ENCODE measurements at places on chromosomes 4 and X. TPM values are rescaled to one million over a fixed set of nuclear protein-coding genes. Genes with fewer than 3 reads are reported as not detected.

NR3C2 gene
- 26.8 TPM for total RNA-seq

AKAP14 gene
- not detected for total RNA-seq

CTSO gene
- total RNA-seq, result 28.5 TPM

NEXMIF gene
- total RNA-seq, result 5.8 TPM

TMSB15C gene
- 4.3 TPM for total RNA-seq

SLC25A14 gene
- total RNA-seq, result 11.1 TPM

CDKL2 gene
- total RNA-seq, result 2.5 TPM

DIPK2B gene
- 8.4 TPM for total RNA-seq

ZXDA gene
- total RNA-seq, result 6.1 TPM

FABP2 gene
- total RNA-seq, result not detected

TSPAN7 gene
- 15.6 TPM for total RNA-seq

CFAP299 gene
- total RNA-seq, result not detected

TMEM150C gene
- total RNA-seq, result 13.6 TPM

OPRPN gene
- total RNA-seq, result not detected

CHRDL1 gene
- 113 TPM for total RNA-seq

DNAJB14 gene
- 36.6 TPM for total RNA-seq

CFAP47 gene
- 0.71 TPM for total RNA-seq

NXF2 gene
- total RNA-seq, result not detected

SMIM31 gene
- not detected for total RNA-seq

TLR1 gene
- 10.9 TPM for total RNA-seq

PARM1 gene
- total RNA-seq, result 59.9 TPM

- DNase-seq, result no peak
Observed at GRCh38 chr4:9942921-9943600, 78.2 kb downstream of the SLC2A9 start.

GRCh38 chrX:56805399-56805798 is 76.4 kb downstream of the NBDY start:
- no peak for DNase-seq

- no peak for DNase-seq
Observed at GRCh38 chr4:154616731-154617130, 4.3 kb upstream of the FGG start.

- DNase-seq, result no peak
Observed at GRCh38 chr4:56662782-56663468, 18.2 kb downstream of the HOPX start.

DNA sequence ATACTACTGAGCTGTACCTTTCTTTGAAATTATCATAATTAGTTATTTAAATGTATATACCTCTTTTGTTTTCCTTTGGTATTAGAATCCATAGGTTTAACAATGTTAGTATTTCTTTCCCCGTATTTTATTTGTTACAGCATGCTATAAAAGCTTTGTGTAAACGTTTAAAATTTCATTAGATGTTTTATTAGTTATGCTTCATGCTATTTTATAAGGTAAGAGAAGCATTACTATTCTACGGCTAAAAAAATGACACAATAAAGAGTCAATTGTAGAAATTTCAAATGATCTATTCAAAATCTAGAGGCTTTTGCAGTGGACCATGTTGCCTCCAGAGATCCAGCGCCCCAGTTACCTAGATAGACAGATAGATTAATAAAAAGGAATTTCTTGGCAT is 1203.3 kb upstream of the IGFBP7 start:
- DNase-seq, result no peak

DNA sequence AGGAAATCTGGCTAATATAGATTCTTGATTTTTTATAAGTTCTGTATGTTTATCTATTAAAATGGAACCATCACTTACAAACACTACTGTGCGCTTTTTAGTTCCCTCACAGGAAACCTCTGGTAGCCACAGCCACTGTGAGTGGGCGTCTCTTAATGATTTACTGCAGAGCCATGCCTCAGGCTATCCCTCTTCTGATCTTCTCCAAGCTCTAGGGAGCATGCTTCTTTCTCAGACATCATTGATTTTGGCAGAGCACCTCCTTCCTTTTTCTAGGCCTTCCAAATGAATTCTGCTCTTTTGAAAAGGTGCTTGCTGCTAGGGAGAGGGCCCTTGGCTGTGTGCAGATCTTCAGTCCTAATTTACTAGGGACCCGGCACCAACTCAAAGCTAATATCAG is 61.1 kb upstream of the STS start:
- no peak for DNase-seq

GRCh38 chr4:182886205-182886604 is 31.0 kb downstream of the DCTD start:
- DNase-seq, result no peak

GRCh38 chrX:20285511-20285910 is 18.8 kb upstream of the RPS6KA3 start:
- DNase-seq, result no peak

GRCh38 chr4:4913628-4914027 is 54.2 kb downstream of the MSX1 start:
- DNase-seq, result no peak

GRCh38 chr4:23041501-23041900 is 348.8 kb downstream of the GBA3 start:
- DNase-seq, result no peak

DNA sequence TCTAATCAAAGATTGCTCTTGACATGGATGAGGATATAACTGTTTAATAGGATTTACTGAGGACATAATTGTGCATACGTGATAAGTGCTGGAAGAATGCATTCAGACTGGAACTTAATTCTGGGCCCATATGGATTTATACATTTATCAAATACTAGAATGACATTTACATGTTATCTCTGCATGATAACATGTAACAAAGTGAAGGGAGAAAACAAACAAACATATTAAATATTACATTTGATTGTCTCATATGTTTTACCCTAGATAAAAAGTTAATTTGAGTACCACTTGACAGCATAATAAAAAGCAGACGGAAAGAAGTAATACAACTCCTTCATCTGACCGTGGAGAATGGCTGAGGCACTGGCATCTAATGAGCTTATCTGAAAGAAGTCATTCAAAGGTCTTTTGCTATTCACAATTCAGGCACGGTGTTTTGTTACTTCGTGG is 297.8 kb downstream of the PPP3CA start:
- no peak for DNase-seq

GRCh38 chr4:22483551-22483981 is 32.3 kb downstream of the ADGRA3 start:
- DNase-seq, result no peak

DNA sequence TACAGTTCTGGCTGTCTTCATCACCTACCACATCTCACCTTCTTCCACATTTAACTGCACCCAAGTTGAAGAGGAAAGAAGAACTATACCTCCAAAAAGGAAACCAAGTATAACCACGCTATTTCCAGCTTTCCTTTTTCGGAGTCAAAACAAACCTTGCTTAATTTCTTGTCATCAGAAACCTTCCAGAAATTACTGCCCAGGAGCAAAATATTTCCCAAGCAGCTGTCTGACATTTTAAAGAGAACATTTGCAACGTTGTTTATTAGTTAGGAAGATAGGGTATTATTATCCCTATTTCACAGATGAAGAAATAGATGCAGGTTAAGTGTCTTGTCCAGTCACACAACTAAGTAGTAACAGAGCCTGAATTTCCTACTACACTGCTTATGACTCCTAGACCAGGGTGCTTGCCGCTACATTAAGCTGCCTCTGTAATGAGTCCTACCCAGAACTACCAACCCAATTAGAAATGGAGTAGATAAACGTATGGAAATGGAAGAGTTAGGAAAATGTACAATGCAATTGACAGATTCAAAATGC is 2.2 kb upstream of the ACSL4 start:
- no peak for DNase-seq

- no peak for DNase-seq
Observed at GRCh38 chr4:143251779-143252178, 67.1 kb downstream of the USP38 start.

GRCh38 chrX:124239911-124240310 is 92.5 kb upstream of the TEX13D start:
- no peak for DNase-seq

DNA sequence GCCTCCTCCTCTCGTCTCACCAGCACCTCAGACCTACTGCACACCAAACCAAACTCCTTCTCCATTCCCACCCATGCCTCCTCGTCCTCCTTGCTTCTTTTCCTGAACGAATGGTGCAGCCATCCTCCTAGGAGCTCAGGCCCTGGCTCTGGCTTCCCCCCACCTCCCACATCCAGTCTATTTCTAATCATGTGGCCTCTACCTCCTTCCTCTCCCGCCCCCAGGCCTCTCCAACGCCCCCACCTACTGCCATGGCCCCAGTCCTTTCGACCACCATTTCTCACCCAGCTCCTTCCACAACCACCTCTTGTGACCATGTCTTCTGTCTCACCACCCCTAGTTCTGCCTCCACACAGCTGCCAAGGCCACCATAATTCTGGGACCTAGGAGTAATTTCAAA is 127.1 kb downstream of the PJA1 start:
- DNase-seq, result no peak

- DNase-seq, result no peak
Observed at GRCh38 chr4:188781655-188782054, 642.4 kb downstream of the TRIML1 start.

DNA sequence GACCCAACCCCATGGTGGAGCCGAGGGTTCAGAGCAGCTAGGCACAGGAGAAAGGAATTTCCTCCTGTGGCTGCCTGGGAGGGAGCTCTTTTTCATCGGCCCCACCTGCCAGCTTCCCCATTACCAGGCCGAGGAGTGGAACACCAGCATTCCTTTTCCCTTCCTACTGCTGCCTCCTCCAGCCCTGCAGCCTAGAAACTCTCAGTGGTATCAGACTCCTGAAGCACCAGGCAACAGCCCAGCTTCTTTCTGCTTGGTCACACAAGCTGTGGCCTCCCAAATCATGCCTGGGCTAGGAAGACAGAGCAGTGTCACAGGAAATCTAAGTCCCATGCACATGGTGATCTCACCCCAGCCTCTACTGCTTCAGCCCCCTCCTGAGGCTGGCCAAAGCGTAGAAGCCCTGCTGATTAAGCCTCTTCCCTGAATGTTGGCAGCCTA is 30.1 kb downstream of the RTL5 start:
- no peak for DNase-seq

- DNase-seq, result no peak
Observed at GRCh38 chr4:107600436-107600835, 119.6 kb downstream of the PAPSS1 start.

DNA sequence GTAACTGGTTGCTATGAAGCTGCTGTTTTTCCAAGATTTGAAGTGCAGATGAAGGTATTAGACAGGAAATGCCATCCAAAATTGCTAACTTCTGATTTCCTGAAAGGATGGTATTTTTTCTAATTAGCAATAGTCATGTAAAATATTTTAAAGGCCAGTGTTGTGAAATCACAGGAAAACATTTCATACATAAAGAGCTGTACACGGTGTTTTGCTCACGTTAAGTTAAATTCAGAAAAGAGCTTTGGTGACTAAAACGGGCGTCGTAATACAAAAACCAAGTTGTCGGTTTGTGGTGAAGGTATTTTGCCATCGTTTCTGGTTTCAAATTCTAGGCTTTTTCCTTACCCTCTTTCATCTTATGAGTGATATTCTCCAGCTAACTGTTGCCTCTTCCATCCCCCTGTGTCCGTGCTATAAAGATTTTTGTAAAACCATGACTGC is 39.8 kb downstream of the AFF1 start:
- no peak for DNase-seq

DNA sequence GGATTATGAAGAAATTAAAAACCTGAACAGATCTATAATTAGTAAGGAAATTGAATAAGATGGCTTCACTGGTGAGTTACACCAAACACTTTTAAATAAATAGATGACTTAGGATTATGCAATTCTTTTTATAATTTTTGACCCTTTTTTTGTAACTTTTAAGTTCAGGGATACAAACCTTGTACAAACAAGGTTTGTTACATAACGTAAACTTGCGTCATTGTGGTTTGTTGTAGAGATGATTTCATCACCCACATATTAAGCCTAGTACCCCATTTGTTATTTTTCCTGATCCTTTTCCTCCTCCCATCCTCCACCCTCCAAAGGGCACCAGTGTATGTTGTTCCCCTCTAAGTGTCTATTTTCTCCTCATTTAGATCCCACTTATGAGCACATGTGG is 75.7 kb downstream of the CPEB2 start:
- DNase-seq, result no peak

DNA sequence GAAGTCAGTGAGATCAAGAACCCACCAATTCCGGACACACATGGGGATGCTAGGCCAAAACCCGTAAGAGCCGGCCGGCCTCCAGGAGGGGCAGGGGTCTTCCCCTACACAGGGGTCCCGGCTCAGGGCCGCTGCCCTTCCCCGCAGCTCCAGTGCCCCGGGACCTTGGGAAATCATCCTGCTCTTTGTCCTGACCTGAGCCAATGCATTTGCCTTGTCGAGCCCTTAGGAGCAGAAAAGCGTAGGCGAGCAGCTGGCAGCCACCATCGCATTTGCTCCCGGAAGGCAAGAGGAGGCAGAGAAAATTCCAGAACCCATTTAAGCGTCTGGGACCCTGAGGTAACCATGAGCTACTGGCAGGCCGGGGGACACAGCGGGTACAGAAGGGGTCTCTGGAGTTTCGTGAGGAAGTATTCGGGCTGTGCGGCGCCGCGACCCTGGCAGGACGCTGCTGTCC is 7.4 kb upstream of the TNIP2 start:
- peak; percentile 69 for DNase-seq

Data from sigmoid colon (tissue), 7 donors.